ENCODE measurements at places on chromosomes 16 and 17.

- DNase-seq, result no peak
Measured at GRCh38 chr16:73506568-73507056, 458.7 kb upstream of the ZFHX3 start.

GRCh38 chr17:81147701-81148100 is 17.6 kb upstream of the PVALEF start:
- DNase-seq, result no peak

DNA sequence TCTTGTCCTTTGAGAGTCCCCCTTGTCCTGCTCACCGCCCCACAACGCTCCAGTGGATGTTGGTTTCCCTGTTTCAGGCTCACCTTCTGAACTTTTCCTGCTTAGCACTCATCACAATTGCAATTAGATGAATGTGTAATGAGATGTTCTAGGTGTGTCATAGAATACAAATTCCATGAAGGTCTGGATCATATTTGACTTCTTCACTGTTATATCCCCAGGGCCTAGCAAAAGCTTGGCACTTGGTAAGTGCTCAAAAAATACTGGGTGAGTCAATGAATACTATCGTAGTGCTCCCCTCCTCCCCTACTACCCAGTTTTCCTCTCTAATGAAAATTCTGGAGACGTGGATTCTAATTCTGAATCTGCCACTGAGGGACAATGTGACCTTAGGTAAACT is 33.1 kb downstream of the DNAH3 start:
- no peak for DNase-seq

DNA sequence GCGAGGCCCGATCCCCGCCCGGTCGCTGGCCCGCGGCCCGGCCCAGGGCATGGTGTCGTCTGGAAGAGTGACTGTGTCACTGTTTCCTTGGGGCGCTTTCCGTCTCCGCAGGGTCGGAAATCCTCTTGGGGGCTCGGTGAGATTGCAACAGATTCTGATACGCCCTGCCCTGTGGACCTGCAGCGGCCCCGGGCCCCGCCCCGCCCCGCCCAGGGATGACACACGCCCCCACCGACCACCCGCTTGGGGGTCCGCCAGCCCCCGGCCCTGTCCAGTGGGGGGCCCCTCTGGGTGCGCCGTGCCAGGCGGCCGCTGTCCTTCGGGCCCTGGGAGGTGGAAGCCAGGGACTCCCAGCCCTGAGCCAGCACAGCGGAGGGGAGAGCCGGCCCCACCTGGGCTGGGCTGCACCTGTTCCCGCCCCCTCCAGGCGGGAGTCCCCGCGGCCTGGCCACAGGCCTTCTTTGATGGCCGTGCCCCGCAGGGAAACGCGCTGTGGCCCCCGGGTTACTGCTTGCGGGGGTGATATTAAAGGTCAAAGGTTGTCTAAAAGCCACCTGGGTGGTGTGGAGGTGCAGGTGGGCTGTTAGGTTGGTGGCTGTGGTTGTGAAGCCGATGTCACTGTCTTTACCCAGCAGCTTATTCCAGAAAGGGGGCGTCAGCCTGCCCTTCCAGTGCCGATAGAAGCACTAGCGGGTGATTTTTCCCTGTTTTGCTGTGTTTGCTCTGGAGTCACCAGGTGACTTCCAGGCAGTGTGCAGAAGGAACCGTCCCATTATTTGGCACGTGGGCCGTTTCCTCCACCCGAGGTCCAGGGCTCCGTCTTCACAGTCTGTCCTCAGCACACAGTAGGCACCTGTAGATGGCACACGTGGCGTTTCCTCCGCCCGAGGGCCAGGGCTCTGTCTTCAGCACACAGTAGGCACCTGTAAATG is 752 bp downstream of the TBC1D24 start:
- no peak for DNase-seq

- no peak for DNase-seq
Measured at GRCh38 chr17:78307887-78308638, 51.8 kb downstream of the SOCS3 start.

DNA sequence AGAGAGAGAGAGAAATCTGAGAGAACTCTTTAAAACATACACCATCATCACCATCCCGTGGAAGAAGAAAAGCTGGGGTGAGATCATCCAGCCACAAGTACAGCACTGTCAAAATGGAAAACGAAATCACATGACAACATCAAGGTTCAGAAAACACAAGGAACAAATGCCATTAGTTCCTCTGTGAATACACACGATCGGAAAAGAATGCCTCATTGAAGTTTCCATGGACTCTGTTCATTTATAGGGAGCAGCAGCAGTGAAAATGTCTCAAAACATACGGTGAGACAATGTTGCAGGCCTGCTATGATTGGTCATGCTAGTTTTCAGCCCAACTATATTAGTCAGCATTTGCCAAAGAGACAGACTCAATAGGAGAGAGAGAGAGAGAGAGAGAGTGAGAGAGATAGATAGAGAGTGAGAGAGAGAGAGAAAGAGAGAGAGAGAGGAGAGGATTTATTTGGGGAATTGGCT is 4.4 kb downstream of the CFAP97D1 start:
- no peak for DNase-seq

DNA sequence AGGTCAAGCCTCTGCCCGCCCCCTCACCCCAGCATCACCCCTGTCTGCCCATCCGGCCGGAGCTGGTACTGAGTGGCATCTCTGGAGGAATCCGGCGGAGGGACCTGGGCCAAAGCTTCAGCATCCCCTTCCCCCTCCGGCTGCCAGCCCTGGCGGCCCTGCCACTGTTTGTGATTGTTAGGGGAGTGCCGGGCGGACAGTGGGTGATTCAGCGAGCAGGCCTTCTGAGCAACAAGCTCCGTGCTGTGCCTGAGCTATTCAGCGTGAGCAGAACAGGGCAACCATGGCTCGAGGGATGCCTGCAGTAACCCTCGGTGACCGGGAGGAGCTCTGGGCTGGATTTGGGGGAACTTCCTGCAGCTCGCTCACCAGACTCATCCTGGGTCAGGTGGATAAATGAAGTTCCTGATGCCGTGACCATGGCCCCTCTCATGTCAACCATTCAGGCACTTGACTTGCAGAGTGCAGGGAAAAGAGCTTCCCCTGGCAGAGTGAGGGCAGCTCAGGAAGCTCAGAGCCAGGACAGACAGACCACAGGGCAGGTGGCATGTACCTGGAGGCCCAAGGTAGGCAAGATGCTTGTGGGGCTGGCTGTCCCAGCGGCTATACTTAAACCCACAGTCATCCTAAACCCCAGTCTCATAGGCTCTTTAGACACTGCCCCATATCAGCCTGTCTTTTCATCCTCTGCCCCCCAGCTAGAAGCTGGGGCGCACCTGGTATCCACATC is 24.3 kb upstream of the MLKL start:
- no peak for DNase-seq

DNA sequence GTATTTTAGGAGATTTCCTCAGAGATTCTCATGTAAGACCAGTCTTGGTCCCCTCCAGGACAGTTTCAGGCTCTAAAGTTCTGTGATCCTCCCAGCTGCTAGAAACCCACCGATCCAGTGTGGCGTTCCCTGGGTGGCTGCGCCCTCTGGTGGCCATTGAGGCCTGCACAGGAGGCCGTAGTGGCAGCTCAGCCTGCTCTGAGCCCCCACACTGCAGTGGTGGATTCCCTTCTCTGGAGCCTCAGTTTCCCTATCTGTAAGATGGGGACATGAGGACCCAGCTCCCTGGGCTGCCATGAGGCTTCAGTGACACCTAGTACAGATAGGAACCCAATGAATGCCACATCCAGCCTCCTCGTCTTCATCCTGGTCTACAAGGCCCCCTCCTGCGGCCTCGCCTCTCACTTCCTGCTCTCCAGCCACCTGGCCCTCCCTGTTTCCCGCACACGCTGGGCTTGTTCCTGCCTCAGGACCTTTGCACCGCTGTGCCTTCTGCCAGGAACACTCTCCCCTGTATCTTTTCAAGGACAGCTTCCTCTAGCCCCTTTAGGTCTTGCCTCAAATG is 16.5 kb downstream of the CCDC102A start:
- peak; percentile 85 for DNase-seq

DNA sequence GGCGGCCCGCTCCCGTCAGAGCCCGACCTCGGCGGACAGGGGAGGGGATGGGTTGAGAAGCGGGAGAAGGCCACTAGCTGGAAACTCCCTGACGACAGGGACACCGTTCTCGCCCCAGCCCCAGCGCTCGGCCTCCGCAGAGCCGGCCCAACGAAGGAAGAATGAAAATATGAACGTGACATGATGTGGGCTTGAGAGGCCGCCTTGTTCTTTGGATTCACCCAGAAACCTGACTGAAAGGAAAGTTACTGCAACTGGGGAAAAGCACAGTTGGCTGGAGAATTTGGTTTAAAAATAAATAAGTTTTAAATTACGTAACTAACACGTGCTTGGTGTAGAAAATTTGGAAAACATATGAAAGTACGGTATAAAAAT is 21.1 kb downstream of the NPTX1 start:
- DNase-seq, result peak; percentile 66

DNA sequence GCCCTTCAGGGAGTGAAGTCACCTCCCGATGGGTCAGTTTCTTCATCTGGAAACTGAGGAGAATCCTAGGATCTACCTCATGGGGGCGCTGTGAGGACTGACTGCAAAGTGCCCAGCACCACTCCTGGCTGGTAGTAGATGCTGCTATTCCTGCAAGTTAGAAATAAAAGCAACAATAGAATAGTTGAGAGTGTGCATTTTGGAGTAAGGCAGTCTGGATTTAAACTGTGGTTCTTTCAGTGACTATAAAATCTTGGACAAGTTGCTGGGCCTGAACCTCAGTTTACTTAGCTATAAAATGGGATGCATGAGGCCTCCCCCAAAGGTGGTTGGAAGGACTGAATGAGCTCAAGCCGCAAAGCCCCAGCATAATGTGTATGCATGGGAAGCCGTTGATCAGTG is 70.6 kb downstream of the CYB5B start:
- no peak for DNase-seq

- no peak for DNase-seq
Measured at GRCh38 chr16:2739625-2740430, 12.6 kb upstream of the SRRM2 start.

DNA sequence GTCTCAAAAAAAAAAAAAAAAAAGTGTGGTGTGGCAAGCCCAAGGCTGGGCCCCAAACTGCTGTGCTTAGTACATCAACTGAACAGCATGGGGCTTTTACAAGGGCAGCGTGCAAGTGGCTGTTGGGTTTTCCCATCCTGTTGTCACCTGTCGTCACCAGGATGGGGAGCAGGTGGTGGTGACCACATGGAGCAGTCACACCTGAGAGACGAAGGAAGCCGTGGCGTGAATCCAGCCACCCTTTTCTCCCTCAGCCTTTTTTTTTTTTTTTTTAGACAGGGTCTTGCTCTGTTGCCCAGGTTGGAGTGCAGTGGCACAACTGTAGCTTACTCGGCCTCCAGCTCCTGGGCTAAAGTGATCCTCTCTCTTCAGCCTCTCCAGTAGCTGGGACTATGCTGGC is 4.1 kb upstream of the MRPL58 start:
- no peak for DNase-seq

GRCh38 chr16:4924593-4925292 is 12.2 kb downstream of the PPL start:
- no peak for DNase-seq

DNA sequence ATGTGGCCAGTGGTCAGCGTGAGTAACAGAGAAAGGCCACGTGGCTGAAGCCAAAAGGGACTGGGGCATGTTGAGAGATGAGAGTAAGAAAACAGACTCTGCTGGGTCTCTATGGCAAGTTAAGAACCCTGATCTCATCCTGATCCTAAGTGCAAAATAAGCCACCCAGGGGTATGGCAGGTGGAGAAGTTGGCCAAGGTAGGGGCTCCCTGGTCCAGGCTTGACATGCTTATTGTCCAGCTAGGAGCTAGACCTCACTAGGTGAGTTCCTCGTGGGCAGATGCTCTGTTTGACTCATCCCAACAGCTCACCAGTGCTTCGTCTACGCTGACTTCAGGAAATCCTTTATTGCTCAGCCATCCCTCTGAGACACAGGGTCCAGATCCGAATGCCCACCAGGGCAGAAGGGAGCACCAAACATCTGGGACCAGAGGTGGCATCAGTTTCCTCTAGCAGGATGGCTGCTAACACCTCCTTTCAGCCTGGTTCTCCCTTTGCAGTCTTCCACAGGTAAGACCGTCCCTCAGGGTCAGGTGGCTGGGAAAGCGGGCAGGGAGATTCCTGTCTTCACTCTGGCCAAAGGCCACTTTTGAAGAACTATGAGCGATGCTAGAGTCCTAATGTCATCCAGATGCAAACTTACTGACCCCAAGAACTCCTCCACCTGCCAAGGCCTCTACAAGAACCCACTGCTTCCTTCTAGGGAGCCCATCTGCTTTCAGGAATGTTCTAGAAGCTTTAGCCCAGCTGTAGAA is 99.5 kb downstream of the CDYL2 start:
- no peak for DNase-seq

GRCh38 chr17:39138431-39139160 is 12.8 kb downstream of the PLXDC1 start:
- DNase-seq, result no peak

GRCh38 chr17:41635121-41636097 is 11.0 kb upstream of the KRT17 start:
- no peak for DNase-seq
